Activated CD8-positive, alpha-beta memory T cell treated with anti-CD3 and anti-CD28 coated beads for 1 hour (primary cell): ENCODE measurements at places on chromosomes 11 and 22.

DNA sequence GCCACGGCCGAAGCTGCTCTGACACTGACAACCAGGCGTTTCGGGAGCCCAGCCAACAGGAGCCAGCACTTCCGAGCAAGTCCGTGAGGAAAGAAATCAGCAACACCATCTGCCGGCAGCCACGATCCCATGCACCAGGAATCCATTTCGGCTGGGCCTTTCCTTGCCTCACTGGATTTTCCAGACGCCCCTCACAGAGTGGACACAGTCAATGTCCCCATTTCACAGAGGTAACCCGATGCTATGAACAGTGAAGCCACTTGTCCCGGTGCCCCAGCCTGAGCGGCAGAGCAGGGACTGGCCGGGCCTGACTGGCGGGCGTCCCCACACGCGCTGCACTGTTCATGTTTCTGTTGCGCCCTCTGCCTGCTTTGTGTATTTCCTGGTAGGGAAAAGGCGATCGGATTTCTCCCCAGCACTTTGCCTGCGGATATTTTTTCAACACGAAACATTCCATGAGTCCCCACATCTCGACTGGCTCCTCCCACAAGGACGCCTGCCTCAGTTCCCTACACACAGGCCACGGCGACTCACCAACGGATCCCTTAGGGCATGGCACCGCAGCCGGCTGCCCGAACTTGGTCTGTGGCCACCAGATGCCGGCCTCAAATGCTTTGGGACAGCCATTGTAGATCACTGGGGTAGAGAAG is 55.3 kb downstream of the TRMU start:
- no peak for DNase-seq

DNA sequence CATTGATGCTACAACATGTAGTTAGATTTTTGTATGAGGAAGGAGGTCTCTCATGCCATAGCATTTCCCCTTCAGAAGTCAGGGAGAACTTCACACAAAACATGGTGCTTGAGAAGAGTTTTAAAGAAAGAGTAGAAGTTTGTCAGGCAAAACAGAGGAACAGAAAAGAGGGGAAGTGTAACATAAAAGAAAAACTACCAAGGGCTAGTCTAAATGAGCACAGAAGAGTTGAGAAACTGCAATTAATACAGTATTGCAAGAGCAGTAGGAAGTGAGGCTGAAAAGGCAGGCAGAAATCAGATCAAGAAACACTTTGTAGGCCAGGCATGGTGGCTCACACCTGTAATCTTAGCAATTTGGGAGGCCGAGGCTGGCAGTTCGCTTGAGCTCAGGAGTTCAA is 61.0 kb downstream of the FAM168A start:
- DNase-seq: no peak

DNA sequence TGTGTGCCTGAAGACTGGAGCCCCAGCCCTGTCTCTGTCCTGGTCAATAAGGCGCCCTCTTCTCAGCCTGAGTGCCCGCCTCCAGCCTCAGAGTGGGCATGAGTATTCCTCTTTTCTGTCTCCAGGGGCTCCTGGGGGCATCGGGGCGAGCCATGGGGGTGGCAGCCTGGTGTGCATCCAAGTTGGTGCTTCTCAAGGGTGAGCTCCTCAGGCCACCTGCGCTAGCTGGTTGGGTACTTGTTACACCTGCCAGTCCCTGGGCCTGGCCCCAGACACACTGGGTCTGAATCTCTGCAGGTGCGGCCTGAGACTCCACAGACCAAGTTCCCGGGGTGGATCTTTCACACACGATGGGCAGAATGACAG is 168.6 kb upstream of the B3GAT1 start:
- DNase-seq: no peak

DNA sequence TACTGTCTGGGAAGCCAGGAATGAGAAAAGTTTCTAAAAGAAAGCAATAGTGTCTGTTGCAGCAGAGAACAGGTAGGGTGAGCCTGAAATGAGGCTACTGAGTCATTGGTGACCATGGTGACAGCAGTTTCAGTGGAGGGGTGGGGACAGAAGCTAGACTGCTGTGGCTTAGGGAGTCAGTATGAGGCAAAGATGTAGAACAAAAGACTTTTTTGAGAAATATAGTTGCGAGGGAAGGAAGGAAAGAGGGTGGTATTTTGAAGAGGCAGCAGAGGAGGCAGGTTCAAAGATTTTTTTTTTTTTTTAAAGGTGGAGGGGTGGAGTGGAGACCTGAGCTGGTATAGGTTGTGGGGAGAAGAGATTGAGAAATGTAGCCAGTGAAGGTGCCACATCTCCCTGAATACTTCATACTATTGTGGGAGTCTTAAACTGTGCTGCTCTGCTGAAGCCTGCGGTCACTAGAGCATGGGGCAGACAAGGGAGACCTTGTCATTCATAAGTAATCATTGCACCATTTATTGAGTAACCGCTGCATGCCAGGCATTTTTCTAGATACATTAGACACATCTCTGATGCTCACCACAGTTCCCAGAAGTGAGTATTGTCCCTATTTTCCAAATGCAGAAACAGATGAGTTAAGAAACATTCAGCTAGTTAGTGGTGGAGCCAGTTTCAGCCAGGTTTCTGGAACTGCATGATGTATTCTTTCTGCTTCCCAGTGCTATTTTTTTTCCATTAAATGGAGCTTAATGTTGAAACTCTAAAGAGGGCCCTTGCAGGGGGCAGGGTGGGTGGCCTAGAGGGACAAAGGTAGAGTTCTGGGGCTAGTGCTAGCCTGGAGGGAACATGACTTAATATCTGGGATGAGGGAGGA is 49.9 kb downstream of the STIM1 start:
- peak; percentile 29 for DNase-seq

DNA sequence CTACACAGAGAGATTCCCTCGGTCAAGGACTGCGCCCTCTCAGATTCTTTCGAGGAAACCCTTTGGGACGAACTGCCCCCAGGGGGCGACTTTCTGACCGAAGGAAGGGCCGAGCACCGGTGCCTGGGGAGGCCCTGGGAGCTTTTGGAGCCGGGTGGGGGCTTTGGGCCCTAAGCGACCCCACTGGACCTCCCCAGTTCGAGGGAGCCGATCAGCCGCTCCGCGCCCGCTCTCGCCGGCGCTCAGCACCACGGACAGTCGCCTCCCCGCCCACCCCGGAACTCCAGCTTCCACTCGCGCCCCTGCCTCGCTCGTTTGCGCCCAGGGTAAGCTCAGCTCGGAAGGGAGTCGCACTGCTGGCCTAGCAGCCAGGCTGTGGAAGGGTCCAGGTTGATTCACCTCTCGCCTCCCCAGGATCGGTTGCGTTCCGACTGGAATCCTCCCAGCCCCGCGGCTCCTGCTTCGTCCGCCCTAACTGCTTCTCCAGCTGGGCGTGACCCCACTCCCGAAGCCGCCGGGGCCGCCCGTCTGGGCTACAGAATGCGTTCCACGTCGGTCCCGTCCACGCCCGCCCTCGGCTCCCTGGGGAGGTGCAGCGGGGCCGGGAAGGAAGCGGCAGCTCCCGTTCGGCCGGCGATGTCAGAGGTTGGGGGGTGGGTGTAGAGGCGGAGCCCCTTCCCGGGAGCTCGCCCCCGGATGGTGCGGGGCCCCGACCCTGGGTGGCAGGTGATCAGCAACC is 428 bp downstream of the SCN3B start:
- no peak for DNase-seq

GRCh38 chr11:111308140-111308539 is 9.8 kb downstream of the POU2AF3 start:
- DNase-seq: no peak

DNA sequence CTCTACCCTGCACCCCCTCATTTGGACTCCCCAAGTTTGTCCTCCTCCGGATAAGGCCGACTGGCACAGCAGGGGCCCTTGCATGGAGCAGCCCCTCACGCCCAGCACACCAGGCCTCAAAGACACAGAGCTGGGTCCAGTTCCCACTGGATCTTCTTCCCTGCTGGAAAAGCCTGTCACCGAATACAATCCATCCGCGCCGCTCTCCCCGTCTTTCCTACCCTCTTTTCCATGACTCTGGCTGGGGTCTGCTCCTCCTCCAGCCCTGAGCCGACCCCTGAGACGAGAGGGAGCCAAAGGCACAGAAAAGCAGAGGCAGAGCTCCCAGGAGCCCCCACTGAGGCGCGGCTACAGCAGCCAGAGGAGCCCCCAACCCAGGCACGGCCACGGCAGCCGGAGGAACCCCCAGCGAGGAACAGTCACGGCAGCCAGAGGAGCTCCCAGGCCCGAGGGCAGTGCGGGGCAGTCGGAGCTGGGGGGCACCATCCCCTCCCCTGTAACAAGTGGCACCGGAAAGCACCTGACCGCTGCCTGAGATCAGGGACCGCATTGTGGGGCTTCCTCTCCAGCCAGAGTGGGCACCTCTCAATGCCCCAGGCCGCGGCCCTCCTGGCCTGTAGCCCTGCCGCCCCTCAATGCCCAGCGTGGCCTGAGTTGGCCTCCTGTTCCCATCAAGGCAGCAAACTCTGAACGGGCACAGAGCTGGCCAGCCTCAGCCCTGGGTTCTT is 12.0 kb downstream of the ALG12 start:
- no peak for DNase-seq

DNA sequence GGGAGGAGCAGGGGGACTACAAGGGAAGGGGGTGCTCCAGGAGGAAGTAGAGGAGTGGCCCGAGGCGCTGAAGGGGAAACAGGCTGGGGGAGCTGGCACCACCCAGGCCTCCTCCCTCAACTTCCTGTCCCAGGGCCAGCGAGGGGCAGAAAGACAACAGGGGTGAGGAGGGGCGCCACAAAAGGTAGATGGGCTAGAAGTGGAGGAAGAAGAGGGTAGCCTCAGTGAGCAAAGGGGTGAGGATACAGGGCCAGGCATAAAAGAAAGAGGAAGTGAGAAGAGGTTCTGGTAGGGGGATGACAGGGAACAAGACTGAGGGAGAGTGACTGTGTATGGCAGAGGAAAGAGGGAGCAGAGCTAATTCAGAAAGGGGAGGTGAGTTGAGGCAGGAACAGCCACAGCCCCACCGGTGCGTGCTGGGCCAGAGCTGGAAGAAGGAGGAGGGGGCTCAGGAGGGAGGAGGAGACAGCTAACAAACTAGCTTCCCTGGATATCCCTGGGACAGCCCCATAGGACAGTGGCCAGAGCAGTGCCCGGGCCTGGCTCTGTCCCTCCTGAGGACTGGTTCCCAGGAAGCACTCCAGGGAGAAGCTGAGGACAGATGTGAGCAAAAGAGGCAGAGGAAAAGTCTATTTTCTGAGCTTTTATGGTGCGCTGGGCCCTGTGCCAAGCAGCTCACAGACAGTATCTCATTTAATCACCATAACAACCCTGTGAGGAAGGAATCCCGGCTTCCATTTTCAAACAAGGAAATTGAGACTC is 8.5 kb downstream of the DCHS1 start:
- no peak for DNase-seq

DNA sequence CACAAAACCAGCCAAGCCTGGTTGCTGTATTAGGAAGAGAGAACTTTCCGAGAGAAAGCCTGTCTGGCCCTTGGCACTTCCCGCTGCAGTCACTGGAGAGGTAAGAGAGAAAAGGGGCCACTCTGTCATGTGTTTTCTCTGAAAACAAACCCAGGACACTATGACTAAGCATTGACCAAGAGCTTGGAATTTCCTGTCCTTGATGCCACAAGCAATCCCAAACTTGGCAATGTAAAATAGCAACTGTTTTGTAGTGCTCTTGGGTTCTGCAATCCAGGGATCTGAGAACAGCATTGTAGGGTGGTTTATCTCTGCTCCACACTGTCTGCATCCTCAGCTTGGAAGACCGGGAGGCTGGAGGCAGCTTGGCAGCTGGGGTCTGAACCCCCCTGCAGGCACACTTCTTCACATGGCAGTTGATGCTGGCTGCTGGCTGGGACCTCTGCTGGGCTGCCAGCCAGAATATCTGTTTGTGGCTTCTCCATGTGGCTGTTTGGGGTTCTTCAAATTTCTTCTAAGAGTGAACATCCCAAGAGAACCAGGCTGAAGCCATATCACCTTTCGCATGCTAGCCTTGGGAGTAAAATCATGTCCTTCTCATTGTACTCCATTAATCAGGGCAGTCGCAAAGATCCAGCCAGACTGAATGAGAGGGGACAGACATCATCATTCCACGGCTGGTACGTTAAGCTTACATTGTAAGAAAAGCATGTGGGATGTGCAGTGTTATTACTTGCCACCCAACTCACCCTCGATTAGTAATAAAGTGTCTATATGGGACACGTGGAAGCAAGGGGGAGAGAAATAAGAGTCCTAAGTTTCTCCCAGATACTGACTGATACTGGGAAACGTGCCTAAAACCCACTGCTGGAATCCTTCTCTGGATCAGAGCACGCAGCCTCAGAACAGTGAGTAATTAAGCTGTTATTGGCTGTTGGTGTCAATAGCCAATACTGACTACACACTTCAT is 537.4 kb upstream of the B3GAT1 start:
- no peak for DNase-seq

DNA sequence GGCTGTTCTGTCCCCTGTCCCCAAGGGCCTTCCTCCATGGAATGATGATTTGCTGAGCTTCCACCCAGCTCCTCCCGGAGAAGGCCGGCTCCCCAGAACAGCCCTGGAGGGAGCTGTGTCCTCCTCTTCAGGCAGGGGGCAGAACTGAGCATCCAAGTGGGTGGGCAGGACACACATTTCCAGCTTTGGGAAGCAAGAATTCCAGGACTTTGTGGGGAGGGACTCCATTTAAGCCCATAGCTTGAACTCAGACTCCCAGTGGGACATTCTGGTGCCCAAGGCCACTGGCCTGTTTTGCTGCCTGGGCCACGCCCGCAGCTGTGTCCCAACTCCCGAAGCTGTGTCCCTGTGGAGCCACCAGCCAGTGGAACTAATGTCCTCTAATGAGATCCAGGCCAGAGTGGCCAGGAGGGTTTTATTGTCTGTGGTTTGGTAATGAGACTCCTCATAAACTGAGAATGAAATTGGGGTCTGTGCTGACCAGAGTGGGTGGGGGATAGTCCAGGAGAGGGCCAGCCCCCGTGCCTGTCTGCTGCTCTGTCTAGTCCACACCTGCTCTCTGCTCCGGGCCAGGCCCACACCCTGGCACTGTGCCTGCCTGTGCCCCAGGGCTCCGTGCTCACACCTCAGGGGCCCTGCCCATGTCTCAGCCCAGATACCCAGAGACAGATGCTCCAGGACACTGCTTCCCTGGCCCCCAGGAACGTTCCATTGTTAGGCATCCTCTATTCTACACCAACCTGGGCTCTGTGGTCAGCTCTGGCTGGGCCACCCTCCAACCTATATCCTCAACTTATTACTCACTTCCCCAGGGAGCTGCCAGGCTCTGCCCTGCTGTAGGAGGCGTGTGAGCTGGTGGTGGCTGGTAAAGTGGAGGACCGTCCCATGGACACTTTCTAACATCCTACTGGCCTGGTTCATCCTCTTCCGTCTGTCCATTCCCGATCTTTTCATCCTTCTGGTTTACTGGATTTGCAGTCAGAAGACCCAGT is 7.6 kb downstream of the NECTIN1 start:
- no peak for DNase-seq

DNA sequence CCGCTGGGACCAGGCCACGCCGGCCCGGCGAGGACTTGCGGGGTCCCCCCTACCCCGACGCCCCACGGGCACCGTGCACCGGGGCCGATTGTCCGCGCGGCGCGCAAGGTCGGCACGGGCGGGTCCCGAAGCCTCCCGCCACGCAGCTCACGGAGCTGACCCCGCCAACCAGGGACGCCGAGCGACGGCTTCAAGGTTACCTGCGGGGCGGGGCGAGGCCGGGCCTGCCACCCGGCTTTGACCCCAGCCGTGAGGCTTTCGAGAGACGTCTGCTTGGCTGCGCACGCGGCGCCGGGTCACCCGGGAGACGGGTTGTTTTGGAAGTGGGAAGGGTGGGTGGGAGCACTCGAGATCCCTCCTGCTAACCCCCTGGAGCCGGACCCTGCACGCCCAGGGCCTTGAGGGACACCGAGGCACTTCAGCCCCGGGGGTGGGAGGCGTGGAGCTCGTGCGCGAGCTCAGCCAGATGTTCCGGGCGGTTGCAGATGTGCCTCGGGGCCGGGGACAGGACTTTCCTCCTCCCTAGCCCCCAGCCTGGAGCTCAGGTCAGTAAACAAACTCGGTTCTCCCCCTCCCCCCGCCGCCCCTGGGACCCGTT is 3.2 kb upstream of the WNT11 start:
- DNase-seq: no peak

- DNase-seq: no peak
Observed at GRCh38 chr11:48077251-48077650, 96.9 kb downstream of the PTPRJ start.
